GM23248 (cell line): ENCODE measurements at places on chromosomes 12 and 14.

DNA sequence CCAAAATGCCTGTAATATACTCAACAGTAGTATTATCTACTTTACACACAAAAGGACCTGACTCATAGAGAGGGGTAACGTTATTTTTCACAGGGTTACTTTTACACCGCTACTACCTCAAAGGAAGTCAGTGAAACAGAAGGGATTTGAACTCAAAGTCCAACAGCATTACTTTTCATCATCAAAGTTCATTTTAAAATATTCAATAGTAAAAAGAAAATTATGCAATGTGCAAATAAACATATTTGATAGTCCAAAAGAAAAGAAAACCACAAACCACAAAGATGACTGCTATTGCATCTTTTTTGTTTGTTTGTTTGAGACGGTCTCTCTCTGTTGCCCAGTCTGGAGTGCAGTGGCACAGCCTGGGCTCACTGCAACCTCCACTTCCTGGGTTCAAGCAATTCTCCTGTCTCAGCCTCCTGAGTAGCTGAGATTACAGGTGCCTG, 15.5 kb downstream of the KIF21A start:
- no peak for DNase-seq

DNA sequence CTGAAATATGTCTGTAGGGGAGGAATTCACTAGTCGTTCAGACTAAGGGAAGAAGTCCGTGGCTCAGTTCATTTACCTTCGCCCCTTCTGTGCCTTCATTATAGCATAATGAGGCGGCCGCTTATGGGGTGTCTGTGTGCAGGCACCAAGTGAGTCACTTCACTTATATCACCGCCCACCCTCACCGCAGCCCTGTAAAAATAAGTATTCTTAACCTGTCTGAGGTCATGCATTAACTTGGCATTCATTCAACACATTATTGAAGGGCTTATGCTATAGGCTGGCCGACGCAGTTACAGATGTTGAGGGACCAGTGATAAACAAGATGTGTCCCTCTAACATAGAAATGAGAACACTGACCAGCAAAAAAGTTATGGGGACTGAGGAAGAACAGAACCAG, 47.7 kb upstream of the PTCSC3 start:
- DNase-seq: no peak

- no peak for DNase-seq
These were observed 10.4 kb upstream of the ITPK1 start for GRCh38 chr14:93126111-93126510.

GRCh38 chr12:30962047-30962446, 35.5 kb downstream of the TSPAN11 start:
- DNase-seq: no peak

DNA sequence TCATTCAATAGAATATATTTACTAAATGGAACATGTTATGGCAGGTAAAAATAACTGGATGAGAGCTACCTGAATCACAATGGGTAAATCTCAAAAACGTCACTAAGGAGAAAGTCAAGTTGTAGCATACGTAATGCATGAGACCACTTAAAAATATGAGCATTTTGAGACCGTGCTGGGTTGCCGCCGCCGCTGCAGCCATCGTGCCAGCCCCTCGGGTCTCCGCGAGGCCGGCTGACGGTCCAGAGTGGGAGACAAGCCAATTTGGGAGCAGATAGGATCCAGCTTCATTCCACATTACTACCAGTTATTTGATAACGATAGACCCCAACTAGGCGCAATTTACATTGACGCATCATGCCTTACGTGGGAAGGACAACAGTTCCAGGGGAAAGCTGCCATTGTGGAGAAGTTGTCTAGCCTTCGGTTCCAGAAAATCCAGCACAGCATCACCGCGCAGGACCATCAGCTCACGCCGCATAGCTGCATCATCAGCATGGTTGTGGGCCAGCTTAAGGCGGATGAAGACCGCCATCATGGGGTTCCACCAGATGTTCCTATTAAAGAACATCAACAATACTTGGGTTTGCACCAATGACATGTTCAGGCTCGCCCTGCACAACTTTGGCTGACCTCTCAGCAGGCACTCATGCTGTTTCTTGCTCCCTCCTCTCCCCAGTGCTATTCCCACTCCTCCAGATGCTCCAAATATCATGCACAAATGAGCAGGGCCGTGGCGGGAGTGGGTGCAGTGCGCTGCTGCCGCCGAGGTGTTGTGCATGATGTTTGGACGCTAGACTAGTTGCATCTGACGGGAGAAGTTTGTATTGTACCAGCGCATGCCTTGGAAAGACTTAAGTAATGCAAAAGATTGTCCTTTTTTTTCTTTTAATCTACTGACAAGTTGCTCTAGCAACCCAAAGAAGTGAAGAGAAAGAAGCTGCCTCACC, 6.3 kb upstream of the BRMS1L start:
- DNase-seq: no peak

GRCh38 chr12:65593239-65593701, 231.0 kb upstream of the HMGA2 start:
- no peak for DNase-seq

GRCh38 chr14:53226553-53226952, 73.4 kb upstream of the DDHD1 start:
- DNase-seq: no peak

DNA sequence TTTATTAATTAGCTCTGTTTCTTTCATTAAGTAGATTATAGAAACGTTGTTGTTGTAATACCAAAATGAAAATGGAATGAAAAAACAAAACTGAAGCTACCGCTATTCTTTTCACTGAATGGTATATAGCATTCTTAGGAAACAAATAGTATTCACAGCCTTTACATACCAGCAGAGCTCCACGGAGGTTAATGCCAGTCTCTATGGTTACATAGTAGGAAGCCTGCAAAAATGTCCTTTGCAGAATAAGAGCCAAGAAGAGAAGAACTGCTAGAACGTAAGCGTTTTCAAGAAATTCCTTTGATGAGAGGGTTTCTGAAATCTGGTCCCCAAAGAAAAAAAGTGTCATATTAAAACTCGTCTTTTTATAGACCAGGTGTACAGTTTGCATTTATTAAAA, 30.6 kb downstream of the ABCC9 start:
- DNase-seq: no peak

- DNase-seq: no peak
These were observed 180.3 kb downstream of the ADGRD1 start for GRCh38 chr12:131133994-131134393.

DNA sequence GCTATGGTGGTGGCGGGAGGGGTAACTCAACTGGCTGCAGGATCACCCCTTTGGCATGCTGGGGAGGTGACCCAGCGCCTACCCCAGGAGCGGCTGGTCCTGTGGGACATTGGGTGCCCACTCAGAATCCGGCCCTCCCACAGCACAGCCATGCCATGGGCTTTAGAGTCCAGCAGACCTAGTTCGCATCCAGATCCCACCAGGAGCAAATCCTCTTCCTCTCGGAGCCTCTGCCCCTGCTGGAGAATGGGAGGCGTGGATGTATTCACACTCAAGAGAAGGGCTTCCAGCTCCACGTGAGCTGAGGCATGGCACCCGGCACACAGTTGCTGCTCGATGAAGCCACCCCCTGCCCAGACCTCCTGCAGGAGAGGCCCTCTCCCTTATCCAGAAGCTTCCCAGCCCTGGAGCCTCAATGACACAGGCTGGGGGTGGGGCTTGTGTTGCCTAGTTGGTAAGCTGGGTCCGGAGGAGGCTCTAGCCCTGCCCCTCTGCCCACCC, 17.7 kb downstream of the FAM222A start:
- DNase-seq: no peak

- DNase-seq: peak; percentile 80
These were observed 48.6 kb downstream of the AP5M1 start for GRCh38 chr14:57317248-57317833.

GRCh38 chr14:49538852-49539251, 47.3 kb downstream of the RPS29 start:
- no peak for DNase-seq

DNA sequence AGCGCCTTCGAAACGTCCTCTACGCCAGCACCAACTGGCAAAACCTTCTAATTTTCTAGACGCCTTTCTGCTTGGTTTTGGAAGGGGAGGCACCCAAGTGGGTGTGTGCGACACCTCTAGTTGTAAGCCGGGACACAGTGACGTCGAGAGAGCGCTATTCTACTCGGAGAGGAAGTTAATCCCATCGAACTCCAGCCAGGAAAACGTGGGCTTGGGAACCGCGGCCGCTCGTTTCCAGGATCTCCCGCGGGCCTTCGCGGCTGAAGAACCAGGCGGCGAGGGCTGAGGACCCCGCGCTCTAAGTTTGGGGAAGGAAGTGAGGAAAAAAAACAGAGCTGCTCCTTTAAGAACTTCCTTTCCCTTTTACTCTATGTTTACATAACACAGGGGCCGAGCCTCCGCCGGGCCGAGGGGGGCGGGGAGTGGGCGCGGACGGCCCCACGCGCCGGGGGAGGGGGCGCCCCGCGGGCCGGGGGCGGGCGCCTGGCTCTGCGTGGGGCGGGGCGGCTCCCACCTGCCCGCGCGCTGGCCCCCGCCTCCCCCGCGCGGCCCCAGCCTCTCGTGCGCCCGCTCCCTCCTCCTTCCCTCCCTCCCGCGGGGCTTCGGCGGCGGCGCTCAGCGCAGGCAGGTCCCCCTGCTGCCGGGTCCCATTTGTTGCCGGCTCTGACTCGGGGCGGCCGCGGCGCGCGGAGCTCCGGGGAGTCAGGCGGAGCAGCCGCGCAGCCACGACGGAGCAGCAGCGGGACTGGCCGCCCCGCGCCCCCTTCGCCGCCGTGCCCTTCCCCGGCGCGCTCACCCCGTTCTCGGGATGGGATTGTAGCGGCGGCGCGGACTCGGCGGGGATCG, at the start of gene PELI2:
Gene PELI2 (plus strand): TSS at position 647 of the 846 bp plus-strand sequence. CDS start 250 bp downstream, outside the sequence.
- DNase-seq: peak; percentile 86

DNA sequence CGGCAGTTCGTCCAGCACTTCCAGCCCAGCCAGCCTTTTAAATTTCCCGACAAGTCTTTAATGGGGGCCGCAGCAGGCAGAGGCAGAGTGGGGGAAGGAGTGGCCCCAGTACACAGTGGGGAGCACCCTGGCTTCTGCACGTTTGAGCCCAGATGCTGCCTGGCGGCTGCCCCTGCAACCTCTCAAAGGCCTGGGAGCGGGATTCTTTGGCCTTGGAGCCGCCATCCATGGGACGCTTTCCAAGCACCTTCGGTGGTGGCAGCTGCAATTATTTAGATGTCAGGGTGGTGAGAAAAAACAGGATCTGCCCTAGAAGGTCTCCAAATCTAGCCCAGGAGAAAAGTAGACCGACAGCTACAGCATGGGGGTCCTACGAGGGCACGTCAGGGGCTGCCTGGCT, 46.0 kb downstream of the FAM222A start:
- DNase-seq: no peak

GRCh38 chr12:96120359-96121100, 73.6 kb upstream of the ELK3 start:
- DNase-seq: no peak

DNA sequence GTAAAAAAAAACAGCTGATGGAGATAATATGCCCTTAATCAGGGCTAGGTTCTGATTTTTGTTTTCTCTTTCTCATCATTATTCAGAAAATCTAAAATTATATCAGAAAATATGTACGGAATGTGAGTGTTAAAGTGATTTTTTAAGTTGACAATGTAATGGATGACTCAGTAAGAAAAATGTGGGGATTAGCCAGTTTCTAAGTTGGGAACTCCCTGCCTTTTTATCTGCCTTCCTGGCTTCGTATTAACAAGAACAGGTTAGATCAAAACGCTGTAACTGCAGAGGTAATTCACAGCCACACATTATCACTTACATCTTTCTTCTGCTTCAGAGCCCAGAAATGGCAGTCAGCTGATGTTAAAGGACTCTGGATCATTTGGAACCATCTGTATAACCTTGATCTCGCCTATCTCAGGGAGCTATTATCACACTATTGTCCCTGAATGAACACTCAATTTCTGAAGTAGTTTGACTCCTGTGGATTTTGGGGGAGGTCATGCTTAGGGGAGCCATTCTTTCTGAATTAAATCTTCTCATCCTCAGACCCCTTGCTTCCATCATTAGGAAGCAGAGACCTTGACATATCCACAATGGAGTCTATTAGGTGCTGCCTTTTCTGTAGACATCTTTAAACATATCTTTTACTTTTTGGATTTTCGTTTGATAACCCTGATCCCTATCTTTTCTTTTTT, 135.7 kb upstream of the SLC16A7 start:
- DNase-seq: peak; percentile 47

DNA sequence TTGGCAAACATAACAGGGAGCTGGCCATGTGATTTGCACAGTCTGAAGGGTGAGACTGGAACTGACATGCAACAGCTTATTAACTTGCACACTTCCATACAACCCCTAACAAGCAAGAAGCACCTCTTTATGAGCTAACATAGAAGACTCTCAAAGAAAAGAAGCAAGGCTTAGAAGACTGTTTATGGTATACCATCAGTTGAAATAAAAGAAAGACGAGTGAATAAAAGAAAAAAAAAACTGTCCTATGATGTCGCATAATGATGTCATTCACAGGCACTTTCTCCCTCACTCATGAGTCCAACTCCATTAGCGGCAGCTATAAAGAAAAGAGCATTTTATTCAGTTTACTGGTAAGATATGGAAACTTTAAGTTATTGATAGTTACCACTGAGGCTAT, 3.3 kb upstream of the MDM1 start:
- DNase-seq: no peak

DNA sequence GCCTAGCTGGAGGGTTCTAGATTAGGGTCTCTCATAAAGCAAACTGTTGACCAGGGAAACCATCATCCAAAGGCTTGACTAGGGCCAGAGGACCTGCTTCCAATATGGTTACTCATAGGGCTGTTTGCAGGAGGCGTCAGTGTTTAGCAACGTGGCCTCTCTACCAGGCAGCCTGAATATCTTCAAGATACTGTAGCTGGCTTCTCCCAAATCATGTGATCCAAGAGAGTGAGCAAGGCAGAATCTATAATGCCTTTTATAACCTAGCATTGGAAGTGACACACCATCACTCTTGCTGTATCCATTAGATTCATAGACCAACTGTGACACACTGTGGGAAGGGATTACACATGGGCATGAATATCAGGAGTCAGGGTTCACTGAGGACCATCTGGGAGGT, 17.3 kb downstream of the TPH2 start:
- peak; percentile 81 for DNase-seq

GRCh38 chr14:96362071-96362964, 823 bp downstream of the ATG2B start:
- DNase-seq: peak; percentile 71

DNA sequence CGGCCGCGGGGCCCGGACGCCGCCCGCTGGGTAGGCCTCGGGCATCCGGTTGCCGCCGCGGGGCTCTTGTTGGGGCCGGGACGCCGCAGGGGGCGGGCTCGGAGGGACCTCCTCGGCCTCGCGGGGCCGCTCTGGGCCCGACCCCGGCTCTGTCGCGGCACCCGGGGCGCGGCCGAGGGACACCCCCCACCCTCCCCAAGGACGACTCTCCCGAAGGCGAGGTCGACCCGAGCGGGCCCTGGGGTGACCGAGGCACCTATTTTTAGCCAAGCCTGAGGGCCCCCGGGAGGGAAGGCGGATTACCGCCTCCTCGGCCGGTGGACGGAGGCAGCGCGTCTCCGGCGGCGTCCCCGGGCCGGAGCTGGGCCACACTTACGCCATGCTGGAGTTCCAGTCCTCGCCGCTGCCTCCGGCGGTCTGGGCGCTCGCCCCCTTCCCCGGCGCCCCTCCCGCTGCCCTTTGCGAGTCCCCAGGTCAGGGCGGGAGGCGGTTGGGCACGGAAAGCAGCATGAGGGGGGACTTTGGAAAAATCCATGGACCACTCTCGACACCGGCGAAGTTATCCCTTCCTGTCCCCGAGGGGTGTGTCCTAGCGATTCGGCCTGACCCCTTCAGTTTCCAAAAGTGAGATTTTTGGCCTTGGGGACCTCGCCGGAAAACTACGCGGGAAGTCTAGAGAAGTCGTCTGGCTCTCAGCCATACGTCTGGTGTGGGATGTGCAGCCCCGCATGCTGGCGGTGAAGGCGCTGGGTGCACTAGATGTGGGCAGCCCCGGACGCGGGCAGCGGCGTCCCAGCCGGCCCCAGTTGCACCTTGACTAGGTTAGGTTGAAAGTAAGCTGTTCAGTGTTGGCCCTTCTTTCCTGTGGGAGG, 699 bp downstream of the KTN1 start:
- peak; percentile 76 for DNase-seq
